ENCODE measurements at places on chromosomes 16 and 17.
A peak's percentile ranks its signal among the peaks of the same experiment; 100 is the strongest.

GRCh38 chr17:7220593-7221277, 997 bp downstream of the ACADVL start:
- peak; percentile 53 for DNase-seq

GRCh38 chr17:48753794-48754499, 25.4 kb upstream of the HOXB13 start:
- DNase-seq, result no peak

DNA sequence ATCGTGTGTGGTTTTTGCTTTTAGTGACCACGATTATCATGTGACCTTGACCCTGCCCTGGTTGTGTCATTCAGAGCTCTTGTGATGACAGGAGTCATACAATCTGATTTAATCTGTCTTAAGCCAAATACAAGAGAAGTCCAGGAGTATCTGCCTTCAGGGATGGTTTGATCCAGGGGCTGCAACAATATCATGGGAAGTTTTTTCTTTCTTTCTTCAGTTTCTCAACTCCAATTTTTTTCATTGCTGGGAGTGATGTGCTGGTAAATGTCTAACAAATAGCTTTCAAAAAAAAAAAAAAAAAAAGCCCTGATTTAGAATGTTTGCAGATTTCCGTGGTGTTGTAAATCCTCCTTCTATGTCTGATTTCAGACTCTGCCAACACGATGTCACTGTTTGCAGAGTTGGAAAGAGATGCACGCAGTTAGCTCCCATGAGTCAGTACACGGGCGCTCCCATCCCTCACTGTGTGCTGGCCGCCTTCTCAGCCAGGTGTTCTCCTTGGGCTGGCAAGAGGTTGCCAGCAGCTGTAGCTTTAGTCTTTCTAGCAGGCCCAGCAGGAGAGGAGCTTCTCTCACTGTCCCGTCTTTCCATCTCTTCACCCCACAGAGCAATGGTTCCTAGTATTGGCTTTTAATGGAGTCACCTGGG, 229.7 kb downstream of the SNX29 start:
- no peak for DNase-seq

- no peak for DNase-seq
These were observed 15.2 kb upstream of the PLD6 start for GRCh38 chr17:17221329-17221728.

- DNase-seq, result no peak
These were observed 69.0 kb downstream of the CHD9 start for GRCh38 chr16:53123747-53124146.

GRCh38 chr17:63116967-63117830, 151.2 kb downstream of the TANC2 start:
- no peak for DNase-seq

- no peak for DNase-seq
These were observed 31.3 kb downstream of the ZCCHC14 start for GRCh38 chr16:87461466-87461991.

DNA sequence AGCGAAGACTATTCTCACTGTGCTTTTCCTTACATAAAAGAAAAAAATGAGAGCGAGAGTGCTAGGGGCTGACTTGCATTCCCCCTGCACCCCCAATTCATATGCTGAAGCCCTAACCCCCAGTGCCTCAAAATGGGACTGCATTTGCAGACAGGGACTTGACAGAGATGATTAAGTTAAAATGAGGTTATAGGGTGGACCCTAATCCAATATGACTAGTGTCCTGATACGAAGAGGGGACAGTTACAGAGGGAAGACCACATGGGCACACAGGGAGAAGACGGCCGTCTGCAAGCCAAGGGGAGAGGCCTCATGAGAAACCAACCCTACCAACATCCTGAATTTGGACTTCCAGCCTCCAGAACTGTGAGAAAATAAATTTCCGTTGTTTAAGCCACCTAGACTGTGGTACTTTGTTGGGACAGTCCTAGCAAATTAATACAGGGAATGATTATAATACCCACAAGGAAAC, 1.6 kb upstream of the TMEM220 start:
- no peak for DNase-seq

- no peak for DNase-seq
These were observed 20.8 kb downstream of the UTS2R start for GRCh38 chr17:82392209-82392920.

DNA sequence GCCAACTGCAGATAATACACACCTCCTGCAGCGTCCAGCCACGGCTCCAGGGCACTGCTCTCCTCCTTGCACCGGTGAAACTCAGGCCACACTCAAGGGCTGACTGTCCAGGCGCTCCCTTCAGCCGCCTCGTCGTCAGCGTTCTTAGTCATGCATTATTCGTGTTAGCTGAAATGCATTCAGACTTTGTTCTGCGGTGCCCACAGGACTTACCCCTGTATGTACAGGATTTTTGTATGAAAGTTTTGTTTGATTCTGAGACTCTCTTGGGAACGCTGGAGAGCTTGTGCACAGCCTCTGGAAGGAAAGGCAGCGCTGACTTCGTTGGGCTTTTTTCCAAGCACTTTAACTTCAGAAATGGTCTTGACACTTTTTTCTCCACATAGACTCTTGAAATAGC, 22.1 kb downstream of the CIBAR2 start:
- no peak for DNase-seq

DNA sequence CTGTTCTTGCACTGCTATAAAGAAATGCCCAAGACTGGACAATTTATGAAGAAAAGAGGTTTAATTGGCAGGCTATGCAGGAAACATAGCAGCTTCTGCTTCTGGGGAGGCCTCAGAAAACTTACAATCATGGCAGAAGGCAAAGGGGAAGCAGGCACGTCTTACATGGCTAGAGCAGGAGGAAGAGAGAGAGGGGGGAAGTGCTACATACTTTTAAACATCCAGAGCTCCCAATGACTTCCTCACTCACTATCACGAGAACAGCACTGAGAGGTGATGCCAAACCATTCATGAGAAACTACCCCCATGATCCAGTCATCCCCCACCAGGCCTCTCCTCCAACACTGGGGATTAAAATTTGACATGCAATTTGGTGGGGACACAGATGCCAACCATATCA, 13.3 kb downstream of the WFIKKN2 start:
- DNase-seq, result no peak

GRCh38 chr17:7700510-7700909, 4.5 kb upstream of the EFNB3 start:
- DNase-seq, result no peak

DNA sequence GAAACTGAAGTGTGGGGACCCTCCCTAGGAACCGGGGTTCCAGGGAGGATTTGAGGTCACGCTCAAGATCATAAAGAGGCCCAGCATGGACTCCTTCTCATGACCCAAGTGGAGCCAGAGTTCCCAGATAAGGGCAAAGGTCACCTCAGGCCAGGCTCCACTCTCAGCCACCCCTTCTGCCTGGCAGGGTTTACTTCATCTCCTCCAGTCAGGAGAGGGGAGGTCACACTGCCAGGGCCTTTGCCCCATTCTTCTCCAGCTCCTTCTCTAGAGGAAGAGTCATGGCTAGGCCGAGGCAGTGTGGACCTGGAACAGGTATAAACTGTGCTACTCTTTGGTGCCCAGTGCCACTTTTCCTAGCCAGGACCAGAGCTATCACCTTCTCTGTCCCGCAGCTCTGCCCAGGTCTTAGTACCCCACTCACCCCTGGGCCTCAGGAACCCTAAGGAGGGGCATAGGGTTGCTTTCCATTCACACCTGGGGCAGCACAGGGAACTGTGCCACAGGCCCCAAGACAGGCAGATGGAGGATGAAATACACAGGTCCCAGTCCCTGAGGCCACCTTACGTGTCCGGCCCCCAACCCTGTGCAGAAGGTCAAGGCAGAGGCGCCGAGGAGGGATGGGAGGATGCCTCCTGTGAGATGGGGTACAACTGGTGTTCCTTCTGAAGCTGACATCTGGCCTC, 879 bp upstream of the ACSF2 start:
- no peak for DNase-seq

- no peak for DNase-seq
These were observed 426.3 kb downstream of the SLC39A11 start for GRCh38 chr17:72665852-72666851.

DNA sequence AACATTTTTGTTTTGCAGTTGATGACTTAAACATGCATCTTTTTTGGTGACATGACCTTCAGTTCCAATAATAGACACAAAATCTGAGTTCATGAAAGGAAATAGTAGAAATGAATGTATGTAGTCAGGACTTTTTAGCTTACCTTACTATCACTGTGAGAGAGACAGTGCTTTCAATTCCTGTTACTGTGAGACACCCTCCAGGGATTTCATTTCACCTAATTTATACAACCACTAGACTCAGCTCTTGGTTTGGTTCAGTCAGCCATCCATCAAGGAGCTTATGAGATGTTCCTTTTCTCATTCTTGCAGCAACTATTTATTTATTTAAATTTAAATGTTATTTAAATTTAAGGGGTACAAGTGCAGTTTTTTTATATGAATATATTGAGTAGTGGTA, 77.9 kb downstream of the MAP2K4 start:
- DNase-seq, result no peak

DNA sequence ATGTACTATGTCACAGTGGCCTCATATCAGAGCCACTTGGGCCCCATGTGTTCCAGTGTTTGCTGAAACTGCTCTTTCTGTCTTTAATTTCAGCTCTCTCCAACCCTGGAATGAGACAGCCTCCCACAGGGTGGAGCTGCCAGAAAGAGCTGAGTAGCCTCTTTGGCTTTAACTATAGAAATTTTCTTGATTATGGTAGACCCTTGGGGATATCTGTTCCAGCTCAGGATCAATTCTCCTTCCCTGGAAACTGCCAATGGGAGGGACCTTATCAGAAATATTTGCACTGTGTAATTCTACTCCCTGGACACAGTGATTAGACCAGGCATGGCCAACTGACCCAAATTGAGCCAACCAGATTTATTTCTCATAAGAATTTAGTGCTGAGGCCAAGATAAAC, 39.0 kb upstream of the KDM8 start:
- no peak for DNase-seq

GRCh38 chr17:77287432-77288068, 146.8 kb downstream of the SEC14L1 start:
- no peak for DNase-seq

DNA sequence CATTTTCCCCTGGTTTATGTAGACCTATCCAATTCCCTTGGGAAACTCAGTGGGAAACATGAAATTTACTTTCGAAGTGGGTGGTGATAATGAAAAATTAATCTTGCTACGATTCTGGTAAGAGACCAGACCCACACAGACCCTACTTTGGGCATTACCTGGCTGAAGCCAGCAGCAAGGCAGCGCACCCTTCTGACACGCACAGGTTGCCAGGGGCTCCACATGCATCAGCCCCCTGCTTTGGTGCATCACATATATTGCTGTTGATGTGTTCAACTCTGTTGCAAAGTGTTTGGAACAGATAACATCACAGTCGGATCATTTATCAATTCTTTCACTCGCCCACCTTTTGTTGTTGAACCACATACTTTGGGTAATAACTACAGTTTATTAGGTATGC, 26.6 kb downstream of the SMARCE1 start:
- DNase-seq, result no peak

GRCh38 chr16:50580180-50580798, 32.1 kb downstream of the NKD1 start:
- no peak for DNase-seq

DNA sequence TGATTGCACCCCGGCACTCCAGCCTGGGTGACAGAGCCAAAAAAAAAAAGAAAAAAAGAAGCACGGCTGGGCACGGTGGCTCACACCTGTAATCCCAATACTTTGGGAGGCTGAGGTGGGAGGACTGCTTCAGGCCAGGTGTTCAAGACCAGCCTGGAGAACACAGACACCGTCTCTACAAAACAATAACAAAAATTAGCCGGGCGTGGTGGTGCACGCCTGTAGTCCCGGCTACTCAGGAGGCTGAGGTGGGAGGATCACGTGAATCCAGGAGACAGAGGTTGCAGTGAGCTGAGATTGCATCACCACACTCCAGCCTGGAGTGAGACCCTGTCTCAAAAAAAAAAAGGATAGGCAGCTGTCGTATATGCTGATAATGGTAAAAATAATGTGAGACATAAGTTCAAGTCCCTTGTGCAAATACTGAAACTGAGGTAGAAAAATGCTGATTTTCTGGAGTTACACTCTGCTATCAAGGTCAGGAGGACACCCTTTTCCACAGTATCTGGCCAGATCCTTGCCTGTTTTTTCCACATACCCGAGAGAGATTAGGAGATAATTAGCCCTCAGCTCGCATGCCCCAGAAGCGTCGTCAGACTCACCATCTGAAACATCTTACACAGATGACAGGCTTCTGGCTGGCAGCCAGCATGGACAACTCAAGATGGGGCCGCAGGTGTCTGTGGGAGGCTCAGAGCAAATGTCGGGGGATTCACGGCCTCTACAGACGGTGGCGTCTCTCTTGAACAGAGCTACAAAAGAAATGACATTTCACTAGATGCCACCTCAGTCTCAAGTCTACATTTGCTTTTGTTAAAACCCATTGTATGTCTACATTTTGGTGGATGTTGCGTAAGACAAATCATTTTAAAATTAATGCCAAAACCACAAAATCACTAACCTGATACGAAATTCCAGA, 36.8 kb downstream of the WDR45B start:
- DNase-seq, result no peak

DNA sequence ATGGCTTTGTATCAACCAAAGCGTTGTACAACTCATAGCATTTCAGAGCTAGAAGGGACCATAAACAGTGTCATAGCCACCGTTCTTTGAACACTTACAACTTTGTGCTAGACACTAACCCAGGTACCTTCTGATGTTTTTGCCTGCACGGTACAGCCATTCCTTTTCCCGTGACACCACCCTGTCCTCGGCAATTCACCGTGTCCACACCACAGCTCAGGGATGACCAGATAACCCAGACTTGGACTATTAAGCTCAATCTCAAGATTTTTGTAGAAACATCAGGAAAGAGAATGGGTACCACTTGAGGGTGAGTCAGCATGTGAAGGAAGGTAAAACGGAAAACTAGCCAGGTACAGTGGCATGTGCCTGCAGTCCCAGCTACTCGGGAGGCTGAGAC, 9.8 kb upstream of the CBFB start:
- no peak for DNase-seq

- DNase-seq, result no peak
These were observed 6.3 kb upstream of the TENT4B start for GRCh38 chr16:50146479-50147435.

- no peak for DNase-seq
These were observed 424.7 kb downstream of the CDH13 start for GRCh38 chr16:83051451-83051850.

DNA sequence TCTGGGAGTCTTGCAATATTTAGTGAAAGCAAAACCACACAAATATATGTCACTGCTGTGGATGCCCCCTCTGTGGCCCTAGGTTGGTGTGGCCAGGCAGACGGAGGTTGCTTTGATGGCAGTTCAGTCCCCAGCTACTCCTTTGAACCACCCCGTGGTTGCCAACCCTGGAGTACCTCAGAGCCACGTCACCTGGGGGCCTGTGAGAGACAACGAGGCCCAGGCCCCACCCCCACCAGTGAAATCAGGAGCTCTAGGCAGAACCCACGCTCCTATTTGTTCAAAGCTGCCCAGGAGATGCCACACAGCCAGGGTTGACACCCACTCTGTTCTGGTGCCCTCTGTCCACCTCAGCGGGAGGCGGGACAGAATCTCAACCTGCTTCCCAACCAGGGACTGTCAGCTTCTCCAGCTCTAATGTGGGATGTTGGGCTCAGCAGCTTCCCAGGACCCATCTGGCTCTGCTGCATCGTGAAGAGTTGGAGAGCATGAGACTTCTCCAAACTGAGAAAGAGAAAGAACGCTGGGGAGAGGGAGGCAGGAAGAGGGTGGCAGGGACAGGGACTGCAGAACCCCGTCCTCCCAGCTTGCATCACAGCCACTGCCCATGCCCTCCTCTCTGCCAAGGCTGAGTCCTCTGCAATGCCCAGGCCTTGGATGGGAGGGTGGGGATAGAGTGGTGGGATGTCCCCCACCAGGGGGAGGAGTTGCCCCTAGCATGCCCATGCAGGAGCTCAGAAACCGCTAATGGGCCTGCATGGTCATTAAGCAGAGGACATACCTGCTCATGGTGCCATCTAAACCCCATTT, 81.8 kb downstream of the C16orf78 start:
- DNase-seq, result no peak

Data from stimulated activated CD4-positive, alpha-beta T cell treated with anti-CD3 and anti-CD28 coated beads, Interleukin-4, amount 100 ng/mL, for 48 hours (primary cell).